ENCODE measurements at places on chromosomes 4 and X.

DNA sequence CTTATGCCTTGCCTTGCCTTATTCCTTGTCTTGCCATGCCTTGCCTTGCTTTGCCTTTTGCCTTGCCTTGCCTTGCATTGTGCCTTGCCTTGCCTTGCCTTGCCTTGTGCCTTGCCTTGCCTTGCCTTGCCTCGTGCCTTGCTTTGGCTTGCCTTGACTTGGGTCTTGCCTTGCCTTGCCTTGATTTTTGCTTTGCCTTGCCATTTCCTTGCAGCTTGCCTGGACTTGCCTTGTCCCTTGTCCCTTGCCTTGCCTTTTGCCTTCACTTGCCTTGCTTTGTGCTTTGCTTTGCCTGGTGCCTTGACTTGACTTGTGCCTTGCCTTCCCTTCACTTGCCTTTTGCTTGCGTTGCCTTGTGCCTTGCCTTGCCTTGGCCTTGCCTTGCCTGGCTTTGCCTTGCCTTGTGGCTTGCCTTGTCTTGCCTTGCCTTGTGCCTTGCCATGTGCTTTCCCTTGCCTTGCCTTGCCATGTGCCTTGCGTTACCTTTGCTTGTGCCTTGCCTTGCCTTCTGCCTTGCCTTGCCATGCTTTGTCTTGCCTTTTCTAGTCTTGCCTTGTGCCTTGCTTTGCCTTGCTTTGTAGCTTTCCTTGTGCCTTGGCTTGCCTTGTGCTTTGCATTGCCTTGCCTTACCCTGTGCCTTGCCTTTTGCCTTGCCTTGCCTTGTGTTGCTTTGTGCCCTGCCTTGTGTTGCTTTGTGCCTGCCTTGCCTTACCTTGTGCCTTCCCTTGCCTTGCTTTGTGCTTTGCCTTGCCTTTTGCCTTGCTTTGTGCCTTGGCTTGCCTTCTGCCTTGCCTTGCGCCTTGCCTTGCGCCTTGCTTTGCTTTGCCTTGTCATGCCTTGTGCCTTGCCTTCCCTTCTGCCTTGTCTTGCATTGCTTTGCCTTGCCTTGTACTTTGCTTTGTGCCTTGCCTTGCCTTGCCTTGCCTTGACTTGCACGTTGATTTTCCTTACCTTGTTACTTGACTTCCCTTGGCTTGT lies 92.8 kb downstream of the TAB3 start:
- no peak for DNase-seq

DNA sequence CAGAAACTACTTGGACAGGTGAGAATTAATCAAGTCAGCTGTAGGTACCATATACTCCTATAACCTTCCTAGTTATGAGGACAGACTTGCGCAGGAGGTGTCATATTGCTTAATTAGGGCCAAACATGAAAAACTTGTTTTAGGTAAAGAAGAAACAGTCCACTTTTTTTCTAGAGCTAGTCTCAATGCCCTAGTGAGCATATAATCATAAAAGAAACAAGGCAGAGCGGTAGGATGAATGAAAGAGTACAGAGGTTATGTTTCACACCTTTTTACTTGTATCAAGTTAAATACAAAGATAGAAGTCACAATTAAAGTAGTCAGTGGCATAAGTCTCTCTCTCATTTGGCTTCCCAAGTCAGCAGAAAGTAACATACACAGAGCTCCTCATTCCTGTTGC lies 88.9 kb downstream of the RPS6KA6 start:
- DNase-seq: no peak

- no peak for DNase-seq
These were observed 33.3 kb downstream of the ARX start for GRCh38 chrX:24982306-24982965.

DNA sequence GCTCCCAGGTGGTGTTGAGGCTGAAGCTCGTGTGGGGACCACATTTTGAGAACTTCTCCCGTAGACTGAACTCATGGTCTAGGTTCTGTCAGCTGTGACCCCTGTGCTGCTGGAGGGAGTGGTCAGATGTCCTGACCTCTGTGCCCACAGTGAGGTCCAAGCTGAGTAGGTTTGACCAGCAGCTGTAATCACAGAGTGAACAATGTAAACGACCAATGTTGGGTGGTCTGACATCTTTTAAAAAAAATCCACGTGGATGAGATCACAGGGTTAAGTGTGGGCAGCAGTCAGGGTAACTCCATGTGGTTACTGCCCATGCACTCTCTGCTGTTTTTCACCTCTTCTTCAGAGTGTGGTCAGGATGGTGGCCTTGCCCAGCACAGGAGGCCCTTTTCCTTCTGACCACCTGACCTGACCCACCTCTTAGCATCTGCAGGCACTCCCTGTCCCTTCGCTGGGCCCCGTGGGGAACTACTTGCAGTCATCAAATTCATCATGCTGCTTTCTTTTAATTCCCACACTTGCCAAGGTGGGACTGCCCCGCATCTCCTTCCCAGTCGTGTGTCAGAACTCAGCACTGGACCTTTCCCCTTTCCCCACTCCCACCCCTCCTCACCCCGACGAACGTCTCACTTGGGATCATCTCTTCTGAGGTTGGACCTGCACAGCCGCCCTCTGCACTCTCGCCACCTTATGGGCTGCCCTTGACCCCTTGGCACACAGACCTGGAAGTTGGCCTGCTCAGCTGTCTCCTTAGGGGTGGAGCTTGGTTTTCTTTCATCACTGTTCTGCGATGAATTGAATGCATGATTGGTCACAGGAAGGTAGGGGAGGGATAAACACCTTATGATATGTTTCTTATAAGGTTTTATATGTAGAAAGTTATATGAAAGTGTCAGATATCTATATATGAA lies 120.1 kb downstream of the PTTG2 start:
- DNase-seq: no peak

- DNase-seq: no peak
These were observed 175.0 kb downstream of the APBB2 start for GRCh38 chr4:41039317-41039716.

DNA sequence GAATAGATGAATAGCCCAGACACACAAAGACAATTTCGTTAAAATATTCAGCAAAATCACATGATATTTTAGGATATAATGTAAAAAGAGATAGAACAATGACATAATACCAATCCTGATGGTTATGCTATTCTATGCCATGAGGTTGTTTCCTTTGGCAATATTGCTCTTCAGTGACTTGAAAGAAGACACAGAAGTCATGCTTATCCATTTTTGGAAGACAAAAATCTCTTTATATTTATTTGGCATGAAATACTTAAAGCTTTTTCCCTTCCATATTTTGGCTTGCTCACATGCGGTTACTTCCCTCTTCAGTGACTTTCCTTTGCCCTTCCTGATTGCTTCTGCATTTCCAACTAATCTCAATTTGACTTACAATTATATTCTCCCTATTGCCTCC lies 314.8 kb downstream of the IQCM start:
- DNase-seq: no peak

DNA sequence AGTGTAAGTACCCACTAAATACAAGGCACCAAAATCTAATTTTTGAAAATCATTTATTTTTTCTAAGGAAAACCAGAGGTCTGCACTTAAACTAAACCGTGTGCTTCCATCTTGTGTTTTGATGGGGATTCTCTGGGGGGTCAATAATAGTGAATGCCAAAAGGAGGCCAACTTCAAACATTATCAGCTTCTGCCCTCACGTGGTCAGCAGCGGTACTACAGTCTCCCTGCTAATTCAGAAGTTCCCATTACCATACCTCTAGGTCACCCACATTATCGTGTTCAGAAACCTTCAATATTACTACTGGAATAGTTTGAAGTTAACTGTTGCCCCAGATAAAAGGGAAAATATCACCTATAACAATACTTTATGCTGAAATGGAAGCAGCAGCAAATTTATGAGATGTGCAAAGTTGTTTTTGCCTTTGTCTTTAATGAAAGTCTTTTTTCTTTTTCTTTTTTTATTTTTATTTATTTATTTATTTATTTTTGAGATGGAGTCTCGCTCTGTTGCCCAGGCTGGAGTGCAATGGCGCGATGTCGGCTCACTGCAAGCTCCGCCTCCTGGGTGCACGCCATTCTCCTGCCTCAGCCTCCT lies 17.3 kb downstream of the CTPS2 start:
- peak; percentile 11 for DNase-seq

GRCh38 chr4:152045449-152045806 lies 284.6 kb upstream of the GATB start:
- DNase-seq: no peak

DNA sequence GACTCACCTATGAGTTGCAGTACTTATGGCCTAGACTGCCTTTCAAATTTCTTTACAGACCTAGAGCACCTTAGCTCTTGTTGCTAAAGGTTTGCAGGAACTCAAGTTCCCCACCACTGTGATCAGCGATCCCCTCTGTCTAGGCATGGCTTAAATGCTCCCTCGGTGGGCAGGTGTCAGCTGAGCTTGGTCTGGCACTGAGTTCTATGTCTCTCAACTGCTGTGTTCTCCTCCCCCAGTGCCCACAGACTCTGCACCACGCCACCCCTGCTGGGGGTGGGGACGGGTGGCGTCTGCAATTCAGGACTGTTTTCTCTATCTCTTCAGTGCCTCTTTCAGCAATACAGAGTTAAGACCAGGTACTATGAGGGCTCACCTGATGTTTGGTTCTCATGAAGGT lies 30.5 kb downstream of the TMEM271 start:
- no peak for DNase-seq

DNA sequence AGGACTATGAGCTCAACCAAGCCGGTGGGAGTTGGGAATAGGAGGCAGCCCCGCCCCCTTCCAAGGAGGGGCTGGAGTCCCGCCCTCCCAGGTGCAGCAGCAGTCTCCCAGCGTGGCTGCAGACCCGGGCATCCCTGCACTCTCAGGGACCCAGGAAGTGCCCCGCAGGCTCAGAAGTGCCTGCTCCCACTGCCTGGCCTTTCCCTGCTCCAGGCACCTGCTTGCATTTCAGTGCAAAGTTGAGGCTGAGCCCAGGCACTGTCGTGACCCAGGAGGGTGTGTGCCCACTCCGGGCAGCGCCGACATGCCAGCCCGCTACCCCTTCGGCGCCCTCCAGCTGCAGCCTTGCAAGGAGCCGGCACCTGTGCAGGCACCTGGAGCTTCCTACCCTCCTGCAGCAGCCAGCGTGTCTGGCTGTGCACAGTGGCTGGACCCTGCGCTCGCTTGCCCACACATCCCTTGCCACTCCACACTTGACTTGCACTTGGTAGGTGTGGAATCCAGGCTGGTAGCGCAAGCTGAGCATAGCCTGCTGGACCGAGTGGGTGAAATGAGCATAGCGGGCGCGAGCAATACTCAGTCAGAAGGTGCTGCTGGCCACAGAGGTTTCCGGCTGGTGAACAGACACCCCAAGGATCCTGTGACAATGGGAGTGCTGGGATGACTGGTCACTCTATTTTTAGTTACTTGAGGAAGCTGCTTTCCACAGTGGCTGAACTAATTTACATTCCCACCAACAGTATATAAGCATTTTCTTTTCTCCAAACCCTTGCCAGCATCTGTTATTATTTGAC lies 236.3 kb downstream of the PCDH10 start:
- no peak for DNase-seq

DNA sequence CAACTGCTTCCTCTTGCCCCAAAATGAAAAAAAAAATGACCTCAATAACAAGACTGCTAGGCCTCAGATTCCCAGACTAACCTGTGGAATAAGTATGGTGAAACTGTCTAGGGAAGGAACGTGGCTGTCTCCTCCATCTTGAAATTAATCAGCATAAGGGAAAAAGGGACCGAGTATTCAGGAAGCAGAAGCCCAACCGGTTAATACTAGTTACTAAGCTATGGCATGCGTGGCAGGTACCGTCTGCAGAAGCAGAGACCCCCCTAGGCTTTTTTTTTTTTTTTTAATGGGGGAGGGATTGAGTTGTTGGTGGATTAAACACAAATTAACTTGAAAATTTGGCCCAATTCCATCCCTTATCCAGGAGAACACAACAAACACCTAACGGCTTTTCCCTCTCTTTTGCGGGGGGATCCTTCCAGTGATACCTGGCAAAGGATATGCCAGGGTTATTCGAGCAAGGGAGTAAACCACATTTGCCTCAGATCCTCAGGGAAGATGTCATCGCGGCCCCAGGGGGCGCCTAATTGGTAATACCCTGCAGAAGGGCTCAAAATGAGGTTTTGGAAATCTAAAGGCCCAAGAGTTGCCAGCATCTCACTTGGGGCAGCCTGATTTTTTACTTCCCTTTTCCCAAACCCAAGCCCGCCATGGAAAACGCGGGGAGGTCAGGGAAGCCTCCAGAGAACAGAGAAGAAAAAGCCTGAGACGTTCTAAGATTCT lies 893 bp downstream of the RLIM start:
- peak; percentile 58 for DNase-seq

DNA sequence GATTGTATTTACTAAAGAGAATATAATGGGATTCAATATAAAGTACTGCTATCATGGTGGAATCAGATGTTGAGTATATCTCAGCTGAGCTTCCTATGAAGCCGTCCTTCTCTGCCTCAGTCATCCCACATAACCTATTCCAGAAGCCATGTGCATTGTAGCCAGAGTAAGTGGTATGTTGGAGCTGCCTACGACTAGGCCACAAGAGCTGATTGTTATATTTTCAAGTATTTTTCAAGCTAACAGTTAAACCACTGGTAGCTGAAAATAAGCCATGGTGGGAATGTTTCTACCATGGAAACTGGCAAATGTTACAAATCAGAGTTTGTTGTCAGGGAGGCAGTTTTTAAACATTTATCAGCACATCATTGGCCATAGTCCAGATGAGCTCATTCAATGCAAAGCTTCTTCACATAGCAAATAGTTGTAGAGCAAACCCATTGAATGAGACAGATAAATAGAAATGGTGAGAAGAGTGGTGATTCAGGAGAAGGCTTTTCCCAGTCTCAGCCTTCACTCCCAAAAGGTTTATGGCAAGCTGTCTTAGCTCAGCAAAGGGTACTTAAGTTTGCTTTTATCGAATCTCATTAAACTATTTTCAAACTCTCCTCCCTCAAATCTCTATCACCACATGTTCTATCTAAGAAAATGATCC lies 436.4 kb downstream of the PCDH19 start:
- no peak for DNase-seq

GRCh38 chrX:150907474-150907873 lies 9.0 kb upstream of the CD99L2 start:
- peak; percentile 67 for DNase-seq

GRCh38 chrX:103800318-103800717 lies 23.7 kb downstream of the PLP1 start:
- no peak for DNase-seq

DNA sequence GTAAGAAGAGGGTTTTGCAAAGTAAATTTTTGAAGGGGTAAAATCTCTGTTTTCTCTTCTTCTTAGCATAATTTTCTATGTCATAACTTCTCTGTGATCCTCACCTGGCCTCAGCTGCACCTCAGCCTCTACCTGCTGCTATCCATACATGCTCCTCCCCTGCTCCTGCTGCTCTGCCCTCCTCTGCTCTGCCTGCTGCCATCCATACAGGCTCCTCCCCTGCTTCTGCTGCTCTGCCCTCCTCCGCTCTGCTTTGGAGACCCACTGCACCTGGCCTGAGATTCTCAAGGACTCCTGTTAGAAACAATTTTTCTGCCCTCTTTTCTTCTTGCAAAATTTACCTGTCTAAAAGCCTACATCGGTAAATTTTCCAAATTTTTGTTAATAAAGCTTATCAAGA lies 388.6 kb upstream of the PITX2 start:
- no peak for DNase-seq

DNA sequence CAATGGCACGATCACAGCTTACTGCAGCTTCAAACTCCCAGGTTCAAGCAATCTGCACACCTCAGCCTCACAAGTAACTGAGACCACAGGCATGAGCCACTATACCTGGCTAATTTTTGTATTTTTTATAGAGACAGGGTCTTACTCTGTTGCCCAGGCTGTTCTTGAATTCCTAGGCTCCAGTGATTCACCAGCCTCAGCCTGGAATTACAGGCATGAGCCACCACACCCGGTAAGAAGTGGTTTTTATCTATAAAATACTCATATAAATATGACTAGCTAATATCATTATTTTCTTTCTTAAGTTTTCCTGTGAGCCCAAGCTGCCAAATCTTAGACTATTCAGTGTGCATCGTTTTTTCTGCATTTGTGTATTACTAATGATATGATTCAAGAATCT lies 4.4 kb downstream of the SCFD2 start:
- DNase-seq: no peak
